CD4-positive, alpha-beta T cell treated with Interleukin-10 for 1 hour (primary cell): ENCODE measurements at places on chromosomes 12 and 14.

DNA sequence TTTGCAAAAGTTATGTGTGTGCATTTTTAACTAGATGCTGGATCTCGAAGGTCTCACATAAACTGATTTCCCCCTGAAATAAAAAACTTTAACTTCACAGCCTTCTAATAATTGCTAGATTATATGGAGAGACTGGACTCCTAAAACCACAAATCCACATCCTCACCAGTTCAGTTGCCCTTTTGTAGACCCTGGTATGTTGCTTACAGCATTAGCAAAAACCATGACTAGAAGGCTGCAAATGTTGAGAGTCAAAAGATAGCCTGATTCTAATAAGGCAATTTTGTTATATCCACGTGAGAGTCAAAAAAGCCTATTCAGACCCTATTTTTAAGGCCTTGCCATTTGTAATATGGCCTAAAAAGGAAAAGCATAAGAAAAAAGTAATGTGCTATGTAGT is 37.4 kb downstream of the RASSF8 start:
- DNase-seq = no peak

- DNase-seq = no peak
Observed at GRCh38 chr12:120181991-120182631, 12.4 kb downstream of the GCN1 start.

DNA sequence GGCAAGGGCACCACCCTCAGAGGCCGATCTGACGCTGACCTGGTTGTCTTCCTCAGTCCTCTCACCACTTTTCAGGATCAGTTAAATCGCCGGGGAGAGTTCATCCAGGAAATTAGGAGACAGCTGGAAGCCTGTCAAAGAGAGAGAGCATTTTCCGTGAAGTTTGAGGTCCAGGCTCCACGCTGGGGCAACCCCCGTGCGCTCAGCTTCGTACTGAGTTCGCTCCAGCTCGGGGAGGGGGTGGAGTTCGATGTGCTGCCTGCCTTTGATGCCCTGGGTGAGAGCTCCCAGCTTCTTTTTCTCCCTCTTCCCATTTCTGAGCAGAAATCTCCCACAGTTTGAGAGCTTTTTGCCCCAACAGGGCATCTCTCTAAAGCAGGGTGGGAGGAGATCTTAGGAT is 1.8 kb downstream of the OAS1 start:
- DNase-seq = peak; percentile 9

GRCh38 chr12:15808652-15809051 is 19.5 kb upstream of the EPS8 start:
- no peak for DNase-seq

- no peak for DNase-seq
Observed at GRCh38 chr12:19915392-19916195, 452.7 kb upstream of the PDE3A start.

DNA sequence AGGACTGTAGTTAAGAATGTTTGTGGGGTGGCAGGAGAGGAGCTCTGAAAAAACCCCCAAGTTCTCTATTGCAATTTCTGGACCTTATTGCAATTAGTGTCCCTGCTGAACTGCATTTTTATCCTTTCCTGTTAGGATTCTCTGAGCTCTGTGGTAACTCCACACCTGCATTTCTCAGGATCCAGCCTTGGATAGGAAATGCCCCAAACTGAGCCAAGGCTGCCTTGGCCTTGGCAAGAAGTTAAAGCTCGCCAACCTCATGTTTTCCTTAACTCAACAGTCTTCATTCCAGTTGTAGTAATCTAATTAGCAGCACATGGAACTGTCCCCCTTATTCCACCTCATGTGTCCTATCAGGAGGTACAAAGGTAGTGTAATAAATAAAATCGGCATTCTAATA is 66.5 kb downstream of the C12orf75 start:
- DNase-seq = no peak
